Fibroblast of skin of left quadriceps (primary cell): ENCODE measurements at places on chromosomes 1 and 21.
A peak's percentile ranks its signal among the peaks of the same experiment; 100 is the strongest.

- DNase-seq, result no peak
Measured at GRCh38 chr1:39711104-39711965, 20.1 kb upstream of the HPCAL4 start.

- DNase-seq, result no peak
Measured at GRCh38 chr21:37551331-37551992, 184.9 kb downstream of the DYRK1A start.

DNA sequence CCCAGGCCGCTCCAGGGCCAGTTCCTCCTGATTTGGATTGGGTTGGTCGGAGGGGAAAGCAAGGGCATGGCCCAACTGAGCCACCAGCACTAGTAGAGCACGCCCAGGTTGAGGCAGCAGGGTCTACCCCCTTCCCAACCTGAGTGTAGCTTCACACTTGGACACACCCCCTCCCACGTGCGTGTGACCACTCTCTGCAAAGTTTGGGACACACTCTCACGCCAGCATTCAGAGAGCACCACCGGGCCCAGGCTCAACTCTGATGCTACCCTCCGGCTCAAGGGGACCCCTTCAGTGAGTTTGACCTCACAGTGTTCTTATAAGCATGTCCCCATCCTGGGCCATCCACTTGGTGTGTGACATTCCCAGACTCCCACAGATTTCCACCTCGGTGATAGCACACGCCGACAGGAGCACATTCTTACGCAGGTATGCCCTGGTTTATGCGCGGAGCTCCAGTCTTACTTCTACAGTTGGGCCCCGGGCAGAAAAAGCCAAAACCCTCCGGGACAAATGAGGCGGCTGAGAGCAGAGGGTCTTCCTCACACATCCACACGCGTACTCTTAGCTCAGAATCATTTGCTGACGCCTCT lies 3.0 kb upstream of the DMRTA2 start:
- no peak for DNase-seq

DNA sequence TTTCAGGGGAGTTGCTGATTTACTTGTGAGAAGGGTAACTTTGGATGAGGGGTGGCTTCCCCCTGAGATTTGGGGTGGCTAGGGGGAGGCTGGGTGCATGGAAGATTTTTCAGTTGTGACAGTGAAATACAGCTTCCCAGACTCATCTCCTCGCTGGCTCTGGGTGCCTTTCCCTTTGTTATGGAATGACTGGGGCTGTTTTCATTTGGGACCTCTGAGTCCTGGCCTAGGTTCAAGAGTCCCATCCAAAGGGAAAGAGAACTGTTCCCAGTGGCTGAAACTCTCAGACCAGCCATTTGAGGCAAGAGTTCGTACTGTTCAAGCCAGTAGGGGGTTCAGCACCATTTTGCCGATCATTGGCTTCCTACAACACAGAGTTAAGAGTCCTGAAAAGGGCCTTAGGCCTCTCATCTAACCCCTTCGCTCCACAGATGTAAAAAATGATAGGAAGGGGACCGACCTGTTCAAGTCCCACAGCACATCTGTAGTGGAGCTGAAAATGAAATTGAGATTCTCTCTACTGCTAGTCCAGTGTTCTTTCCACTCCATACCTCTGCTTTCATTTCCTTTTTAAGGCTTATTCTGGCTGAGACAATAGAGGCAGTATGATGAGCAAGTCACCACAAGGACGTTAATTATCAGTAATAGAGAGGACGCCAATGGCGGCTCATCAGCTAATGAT lies 958 bp downstream of the DDR2 start:
- DNase-seq, result no peak

GRCh38 chr1:40630488-40631223 lies 34.8 kb downstream of the RIMS3 start:
- DNase-seq, result no peak

- no peak for DNase-seq
Measured at GRCh38 chr1:151535326-151536271, 4.5 kb upstream of the TUFT1 start.

GRCh38 chr1:241715956-241716355 lies 63.9 kb downstream of the WDR64 start:
- DNase-seq, result no peak

DNA sequence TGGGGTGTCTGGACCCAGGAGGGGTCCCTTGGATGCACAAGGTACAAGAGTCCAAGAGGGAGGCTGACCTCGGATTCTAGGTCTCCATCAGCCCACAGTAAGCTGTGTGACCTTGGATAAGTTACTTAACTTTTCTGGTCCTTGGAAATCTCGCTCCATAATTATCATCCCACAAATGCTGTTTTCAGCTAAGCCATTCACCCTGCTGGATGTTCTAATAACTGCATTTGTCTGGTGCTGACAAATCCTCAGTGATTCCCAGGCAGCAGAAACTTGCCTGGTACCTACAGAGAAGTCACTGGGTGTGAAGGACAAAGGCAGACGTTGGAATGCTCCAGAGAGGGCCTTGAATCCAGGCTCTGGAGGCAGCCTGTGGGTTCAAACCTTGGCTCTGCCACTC lies 89.7 kb downstream of the IGSF21 start:
- no peak for DNase-seq

DNA sequence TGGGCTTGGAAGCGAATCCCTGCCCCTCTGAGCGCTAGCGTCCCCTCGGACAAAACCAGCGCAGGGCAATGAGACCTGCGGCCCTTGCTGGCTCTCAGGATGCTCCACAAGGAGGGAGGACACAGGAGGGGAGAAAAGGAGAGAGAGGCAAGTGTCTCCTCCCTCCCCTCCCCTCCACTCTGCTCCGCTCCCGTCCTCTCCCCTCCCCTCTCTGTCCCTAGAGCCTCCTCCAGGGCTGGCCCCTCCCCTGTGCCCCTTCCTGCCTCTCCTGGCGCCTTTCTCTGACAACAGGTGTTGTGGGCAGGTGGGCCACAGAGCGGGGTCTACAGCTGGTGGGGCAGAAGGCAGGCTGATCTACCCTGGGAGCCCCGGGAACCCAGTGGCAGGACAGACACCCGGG lies 35.2 kb downstream of the TP73 start:
- no peak for DNase-seq

DNA sequence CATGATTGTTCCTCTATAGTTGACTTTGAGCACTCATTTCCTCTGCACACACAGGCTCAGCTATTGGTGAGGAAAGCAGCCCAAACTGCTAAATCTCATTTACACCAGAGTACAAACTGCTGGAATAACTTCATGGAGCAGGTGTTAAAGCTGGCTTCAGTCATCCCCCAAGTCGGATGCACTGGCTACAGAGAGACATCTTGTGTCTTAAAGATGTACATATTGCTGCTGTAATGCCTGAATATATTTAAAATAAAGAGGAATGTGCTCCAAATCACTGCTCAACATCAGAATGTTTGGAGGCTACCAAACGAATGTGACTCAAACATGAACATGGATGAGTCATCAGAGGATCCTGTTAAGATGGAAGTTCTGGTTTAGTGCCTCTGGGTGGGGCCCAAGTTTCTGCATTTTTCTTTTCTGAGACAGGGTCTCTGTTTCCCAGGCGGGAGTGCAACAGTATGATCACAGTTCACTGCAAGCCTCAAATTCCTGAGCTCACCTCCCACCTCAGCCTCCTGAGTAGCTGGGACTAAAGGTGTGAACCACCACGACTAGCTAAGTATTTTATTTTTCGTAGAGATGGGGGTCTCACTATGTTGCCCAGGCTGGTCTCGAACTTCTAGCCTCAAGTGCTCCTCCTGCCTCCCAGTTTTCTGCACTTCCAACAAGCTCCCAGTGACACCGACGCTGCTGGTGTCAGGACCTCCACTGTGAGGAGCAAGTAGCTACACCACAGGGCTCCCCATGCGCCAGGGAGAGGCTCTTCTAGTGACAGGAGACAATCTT lies 79.0 kb upstream of the KRTAP19-8 start:
- DNase-seq, result peak; percentile 78

- no peak for DNase-seq
Measured at GRCh38 chr1:230002164-230002803, 64.8 kb upstream of the GALNT2 start.

DNA sequence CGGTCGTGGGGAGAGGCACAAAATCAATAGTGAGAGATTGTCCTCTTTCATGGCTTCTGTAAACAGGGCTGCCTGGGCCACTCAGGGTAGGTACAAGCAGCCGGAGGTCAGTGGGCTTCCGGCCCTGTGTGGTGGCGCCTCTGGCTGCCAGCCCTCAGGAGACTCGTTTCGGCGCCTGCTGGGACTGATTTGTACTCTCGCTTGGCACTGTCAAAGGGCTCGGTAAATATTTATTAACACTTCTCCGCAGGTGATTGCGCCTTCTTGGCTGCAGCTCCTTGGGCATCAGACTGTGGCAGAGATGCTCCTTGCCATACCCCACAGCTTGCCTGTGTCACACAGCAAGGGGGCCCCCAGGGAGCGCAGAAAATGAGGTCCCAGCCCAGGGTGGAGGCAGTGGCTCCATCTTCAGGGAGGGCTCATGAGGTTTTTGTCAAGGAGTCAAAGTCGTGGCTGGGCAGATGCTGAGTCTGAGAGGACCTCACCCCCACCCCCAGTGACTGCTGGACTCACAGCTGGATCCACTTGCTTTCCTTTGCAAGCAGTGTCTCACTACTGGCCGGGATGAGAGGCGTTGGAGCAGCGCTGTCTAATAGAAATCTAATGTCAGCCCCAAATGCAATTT lies 262.5 kb downstream of the GRIK3 start:
- no peak for DNase-seq

DNA sequence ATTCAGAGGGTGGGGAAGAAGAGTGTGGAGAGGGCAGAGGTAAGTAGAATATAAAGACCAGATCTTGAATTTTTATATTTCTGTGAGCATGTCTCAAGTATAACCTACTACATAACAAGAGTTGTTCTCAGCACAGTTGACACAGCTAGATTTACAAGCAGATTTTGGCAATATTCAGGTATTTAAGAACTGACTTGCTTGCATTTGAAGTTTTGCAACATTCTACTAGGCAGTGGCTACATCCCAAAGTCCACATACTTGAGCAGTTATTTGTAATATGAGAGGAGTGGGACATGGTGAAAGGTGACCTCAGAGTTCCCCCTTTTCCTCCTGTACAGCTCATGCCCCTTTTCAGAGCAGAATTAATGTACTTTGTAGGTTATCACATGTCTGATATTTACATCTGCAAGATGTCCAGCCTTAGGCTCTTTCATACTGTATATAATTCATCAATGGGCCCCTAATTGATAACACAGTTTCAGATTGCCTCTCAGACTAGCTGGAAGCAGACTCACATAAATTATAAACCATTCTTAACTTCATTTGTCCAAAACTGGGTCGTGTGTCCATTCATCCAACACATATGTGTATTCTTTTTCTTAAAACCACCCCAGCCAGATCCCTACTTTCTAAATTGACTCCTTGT lies 136.7 kb upstream of the RAVER2 start:
- no peak for DNase-seq

GRCh38 chr1:34911465-34911864 lies 18.0 kb downstream of the DLGAP3 start:
- DNase-seq, result no peak

DNA sequence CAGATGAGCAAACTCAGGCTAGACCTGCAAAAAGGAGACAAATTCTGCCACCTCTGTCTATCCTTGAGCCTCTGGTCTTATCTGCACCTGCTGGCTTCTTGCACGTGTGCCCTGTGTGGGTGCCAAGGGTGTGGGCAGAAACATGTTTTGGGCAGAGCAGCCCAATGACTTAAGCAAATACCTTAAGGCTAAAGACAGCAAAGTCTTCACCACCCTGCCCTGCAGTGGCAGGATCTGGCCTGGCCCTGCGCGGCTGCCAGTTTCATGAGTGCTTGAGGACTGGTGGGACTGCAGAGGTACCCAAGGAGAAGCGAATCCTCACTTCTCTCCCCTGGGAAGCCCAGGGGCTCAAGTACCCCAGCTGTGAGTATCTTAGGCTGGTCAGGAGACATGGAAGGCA lies 3.8 kb upstream of the SLC26A9 start:
- DNase-seq, result no peak

- DNase-seq, result peak; percentile 48
Measured at GRCh38 chr1:85700422-85700821, 7.8 kb downstream of the ZNHIT6 start.

DNA sequence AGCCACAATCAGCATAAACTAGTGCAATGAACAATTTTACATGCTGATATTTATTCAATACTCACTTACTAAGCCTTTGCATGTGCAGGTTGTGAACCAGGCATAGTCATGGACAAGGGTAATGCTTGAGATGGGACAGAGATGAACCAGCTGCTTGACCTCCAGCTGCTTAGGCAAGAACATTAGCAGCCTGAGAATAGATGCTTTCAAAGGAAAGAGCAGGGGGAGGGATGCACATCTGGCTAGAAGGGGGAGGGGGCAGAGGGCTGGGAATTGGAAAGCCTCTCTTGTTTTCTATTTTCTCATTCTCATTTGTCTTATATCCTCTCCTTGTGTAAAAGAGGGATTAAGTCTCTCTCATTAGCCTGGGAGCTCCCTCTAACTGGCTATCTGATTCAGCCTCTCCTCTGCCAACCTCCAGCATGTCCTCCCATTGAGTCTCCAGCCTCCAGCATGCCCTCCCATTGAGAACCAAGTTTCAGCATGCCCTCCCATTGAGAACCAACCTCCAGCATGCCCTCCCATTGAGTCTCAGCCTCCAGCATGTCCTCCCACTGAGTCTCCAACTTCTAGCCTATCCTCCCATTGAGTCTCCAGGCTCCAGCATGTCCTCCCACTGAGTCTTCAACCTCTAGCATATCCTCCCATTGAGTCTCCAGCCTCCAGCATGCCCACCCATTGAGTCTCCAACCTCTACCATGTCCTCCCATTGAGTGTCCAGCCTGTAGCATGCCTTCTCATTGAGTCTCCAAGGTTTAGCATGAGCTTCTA lies 38.4 kb upstream of the TRABD2B start:
- no peak for DNase-seq

DNA sequence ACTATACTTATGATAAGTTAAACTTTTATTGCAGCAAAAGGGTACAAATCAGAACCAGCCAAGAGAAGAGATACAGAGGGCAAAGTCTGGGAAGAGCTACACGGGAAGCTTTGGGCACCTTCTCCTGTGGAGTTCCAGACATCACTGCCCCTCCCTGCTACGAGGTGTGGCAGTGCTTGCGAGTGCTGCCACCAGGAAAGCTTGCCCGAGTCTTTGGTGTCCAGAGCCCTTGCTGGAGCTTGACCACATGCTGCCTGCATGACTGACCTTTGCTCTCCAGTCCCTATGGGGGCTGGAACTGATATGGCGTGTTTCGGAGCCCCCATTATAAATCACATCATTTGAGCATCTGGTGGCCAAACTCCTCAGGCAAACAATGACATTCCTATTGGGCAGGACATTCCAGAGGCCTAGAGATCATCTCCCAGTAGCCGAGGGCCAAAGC lies 23.4 kb downstream of the PLEKHO1 start:
- DNase-seq, result no peak
